Stimulated activated memory B cell treated with anti-CD40 and anti-IgM and Interleukin-4, amounts not matched to agents 10 μg/mL and 1 μg/mL and 100 μg/mL, for 72 hours (primary cell): ENCODE measurements at places on chromosomes 7 and 10.

DNA sequence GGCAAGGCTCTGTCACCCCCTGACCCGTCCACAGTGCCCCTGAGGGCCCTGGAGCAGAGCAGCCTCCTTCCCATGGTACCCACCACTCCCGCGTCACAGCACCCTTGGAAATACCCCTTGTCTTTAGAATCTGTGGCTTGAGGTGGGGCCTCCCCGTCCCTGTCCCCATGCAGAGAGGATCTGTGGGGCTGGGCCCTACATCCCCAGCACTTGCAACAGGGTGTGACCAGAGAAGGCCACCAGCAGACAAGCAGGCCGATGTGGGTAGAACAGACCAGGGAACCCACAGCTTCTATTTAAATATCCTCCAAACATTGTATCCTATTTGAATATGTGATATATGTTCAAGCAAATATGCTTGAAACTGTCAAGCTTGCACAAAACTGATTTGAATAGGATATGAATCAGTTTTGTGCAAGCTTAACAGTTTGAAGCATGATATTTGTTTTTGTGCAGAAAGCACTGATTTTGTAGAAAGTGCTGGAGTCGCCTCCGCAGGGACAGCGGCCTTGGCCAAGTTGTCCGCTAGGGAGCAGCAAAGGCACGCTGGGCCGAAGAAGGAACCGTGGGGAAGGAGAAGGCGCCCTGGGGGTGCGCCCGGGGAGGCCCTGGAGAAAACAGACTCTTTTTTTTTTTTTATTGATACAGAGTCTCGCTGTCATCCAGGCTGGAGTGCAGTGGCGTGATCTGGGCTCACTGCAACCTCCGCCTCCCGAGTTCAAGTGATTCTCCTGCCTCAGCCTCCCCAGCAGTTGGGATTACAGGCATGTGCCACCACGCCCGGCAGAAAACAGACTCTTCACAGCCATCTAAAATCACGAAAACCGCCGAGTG lies 2.2 kb downstream of the CFAP46 start:
- ATAC-seq, result peak; percentile 62

- no peak for ATAC-seq
Observed at GRCh38 chr10:88254091-88254490, 329.0 kb downstream of the RNLS start.

DNA sequence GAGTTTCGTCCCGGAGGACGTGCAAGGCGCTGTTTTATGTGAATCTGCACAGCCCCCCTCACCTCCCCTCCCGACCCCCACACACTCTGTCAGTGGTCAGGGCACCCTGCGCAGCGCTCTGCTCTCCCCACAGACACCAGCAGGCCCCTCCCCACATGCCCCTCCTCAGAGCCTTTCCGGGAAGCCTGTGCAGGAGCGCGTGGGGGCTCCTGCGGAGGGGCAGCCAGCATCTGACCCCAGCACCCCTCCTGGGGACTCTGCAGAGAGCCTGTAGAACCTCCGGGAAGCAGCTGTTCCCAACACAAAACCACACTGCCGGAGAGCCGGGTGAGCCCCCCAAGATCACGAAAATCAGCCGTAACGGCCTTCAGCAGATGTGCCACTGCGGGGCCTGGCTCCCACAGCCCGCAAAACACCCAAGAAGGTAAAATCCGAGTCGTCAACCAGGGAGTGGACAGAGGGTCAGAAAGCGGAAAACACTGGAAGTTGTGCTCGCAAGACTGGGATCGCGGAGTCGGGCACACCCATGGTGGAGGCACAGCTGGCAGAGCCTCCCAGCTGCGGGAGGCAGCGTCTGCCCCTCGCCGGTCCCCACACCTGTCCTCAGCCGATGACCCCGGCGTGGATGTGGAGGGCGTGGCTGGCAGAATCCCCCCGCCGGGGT lies 53.8 kb upstream of the PDGFA start:
- no peak for ATAC-seq

- ATAC-seq, result peak; percentile 54
Observed at GRCh38 chr7:91089382-91089963, 174.8 kb upstream of the FZD1 start.

GRCh38 chr10:4283846-4284610 lies 499.0 kb upstream of the KLF6 start:
- no peak for ATAC-seq

GRCh38 chr10:132382231-132382922 lies 14.6 kb upstream of the PWWP2B start:
- no peak for ATAC-seq

- no peak for ATAC-seq
Observed at GRCh38 chr7:158469396-158470051, 118.1 kb downstream of the PTPRN2 start.

DNA sequence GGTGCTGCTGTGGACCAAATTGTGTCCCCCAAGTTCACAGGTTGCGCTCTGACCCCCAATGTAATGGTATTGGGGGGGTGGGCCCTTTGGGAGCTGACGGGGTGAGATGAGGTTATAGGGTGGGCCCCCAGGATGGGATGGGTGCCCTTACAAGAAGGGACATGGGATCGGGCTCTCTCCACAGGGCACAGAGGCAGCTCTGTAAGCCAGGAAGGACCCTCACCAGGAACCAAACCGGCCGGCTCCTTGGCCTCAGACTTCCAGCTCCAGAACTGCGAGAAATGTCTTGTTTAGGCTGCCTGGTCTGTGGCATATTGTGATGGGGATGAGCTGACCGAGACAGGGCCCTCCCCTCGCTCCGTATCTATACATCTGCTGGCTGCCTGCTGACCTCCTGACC lies 25.7 kb upstream of the JAKMIP3 start:
- ATAC-seq, result no peak

- no peak for ATAC-seq
Observed at GRCh38 chr7:117048882-117049281, 95.6 kb downstream of the ST7 start.

DNA sequence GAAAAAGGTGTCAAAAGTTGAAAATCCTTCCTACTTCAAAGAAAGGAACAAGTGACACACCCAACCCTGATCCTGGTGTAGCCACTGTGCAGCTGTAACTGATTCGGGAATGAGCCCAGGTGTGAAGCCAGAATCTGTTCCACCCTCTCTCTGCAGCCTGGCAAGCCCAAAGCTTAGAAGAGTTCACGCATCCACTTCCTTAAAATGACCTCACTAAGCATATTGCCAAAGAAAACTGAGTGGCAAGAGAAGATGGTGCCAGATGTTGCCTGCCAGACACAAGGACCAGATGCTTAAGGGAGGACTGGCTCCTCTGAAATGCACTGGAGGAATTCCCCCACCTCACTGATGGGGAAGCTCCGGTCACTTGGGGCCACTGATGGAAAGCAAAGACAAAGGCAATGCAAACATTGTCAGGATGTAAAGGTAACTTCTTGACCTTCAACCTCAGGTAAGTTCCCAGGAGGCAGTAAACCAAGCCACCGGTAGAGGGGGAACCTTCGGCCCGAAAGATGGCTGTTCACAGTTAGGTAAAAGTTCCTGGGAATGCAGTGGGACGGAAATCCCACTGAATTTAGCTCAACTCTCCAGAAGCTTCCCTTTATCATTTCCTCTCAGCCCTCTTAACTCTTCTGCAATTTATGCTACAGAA lies 554.9 kb downstream of the KCNMA1 start:
- ATAC-seq, result no peak

DNA sequence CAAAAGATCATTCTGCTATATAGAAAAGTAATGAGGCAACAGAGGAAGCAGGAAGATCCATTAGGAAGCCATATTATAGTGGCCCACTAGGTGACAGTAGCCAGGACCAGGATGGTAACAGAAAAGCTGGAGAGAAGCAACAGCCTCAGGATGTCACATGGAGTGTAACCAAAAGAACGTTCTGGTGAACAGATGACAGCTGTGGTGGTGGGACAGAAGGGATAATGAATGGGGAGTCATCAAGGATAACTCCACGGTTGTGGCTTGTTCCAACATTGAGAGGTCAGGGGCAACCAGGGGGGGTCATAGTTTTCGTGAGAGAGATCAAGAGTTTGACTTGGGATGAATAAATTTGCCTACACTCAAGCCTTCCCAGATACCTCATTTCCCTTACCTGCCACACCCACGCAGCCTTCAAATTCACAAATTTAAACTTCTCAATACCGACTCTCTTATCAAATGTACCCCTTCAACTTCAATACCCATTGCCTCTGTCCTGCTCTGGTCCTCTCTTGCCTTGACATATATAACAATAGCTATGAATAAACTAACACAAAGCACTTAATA lies 9.3 kb downstream of the TBL2 start:
- ATAC-seq, result no peak

GRCh38 chr7:158473221-158473620 lies 114.4 kb downstream of the PTPRN2 start:
- ATAC-seq, result no peak

DNA sequence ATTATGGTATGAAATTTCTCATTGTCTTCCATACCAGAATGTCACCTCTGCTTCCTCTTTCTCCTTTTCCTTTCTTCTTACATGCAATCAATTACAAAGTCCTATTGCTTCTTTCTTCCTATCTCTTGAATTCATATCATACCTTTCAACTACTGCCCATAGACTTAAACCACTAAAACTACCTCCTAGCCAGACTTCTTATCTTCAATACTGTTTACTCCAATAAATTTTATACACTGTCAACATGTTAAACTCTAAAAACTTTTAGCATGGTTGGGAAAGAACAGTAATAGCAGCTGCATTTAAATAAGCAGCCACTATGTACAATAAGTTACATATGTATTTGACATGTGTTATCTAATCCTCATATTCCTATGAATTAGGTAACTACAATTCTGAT lies 34.9 kb downstream of the PCGF6 start:
- ATAC-seq, result no peak

GRCh38 chr7:100680576-100681271 lies 7.2 kb downstream of the GNB2 start:
- ATAC-seq, result no peak

- ATAC-seq, result peak; percentile 49
Observed at GRCh38 chr7:89232-90019, 102.9 kb upstream of the FAM20C start.

GRCh38 chr10:95278061-95278988 lies 12.5 kb downstream of the PDLIM1 start:
- no peak for ATAC-seq

- ATAC-seq, result no peak
Observed at GRCh38 chr10:132418527-132419416, 21.8 kb downstream of the PWWP2B start.

- no peak for ATAC-seq
Observed at GRCh38 chr10:14129770-14130169, 201.0 kb downstream of the FRMD4A start.

GRCh38 chr10:122798704-122799231 lies 46.9 kb downstream of the CUZD1 start:
- no peak for ATAC-seq

DNA sequence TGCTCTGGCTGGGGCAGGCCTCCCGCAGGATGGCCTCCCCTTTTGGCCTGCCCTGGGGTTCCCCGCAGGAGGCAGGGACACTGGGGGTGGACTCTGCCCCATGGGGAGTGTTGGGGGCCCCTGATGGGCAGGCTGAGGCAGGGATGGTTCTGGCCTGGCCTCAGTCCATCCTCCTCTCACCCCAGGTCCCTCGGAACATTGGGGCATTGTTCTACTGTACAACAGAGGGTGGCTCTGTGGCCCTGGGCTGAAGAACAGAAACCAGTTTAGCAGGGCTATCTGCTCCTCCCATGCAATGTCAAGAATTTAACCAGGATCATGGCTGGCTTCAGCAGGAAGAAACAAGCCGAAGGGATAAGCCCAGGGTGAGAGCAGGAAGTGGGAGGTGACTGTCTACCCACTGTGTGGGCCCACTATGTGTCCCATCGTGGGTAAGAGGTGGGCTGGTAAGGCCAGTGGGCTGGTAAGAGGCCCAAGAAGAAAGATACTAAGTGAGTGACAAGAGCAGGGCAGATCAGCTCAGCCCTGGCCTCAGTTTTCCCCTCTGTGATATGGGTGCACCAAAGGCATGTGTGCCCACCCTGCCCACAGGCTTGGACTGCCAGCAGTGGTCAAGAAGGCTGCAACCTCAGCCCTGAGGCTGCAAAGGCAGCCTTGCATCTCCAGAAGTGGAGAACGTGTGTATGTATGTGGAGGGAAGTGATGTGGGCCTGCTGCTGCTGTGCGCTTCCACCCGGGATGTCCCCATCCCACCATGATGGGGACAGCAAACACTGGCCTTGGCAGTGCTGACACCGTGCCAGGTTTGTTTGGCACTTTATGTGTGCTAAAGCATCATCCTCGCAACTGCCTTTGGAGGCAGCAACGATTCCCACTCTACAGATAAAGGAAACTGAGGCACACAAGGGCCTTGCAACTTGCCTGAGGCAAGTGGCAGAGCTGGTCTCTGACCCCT lies 138.9 kb downstream of the SH3PXD2A start:
- no peak for ATAC-seq

- no peak for ATAC-seq
Observed at GRCh38 chr10:103916254-103916653, 1.7 kb downstream of the STN1 start.

- ATAC-seq, result no peak
Observed at GRCh38 chr7:97697396-97697795, 34.5 kb upstream of the TAC1 start.

- ATAC-seq, result peak; percentile 61
Observed at GRCh38 chr10:68163735-68164134, 54.4 kb downstream of the MYPN start.

DNA sequence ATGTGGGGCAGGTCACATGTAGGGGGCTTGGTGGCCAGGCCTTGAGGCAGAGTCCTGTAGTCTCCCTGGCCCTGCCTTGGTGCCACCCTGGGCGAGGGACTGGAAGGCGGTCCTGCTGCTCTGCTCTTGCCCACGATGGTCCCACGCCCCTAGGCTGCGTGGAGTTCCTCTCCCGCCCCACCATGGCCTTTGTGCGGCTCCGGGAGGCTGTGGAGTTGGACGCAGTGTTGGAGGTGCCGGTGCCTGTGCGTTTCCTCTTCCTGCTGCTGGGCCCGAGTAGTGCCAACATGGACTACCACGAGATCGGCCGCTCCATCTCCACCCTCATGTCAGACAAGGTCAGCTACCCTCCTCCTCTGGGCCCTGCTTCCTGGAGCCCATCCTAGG lies 10.0 kb downstream of the FASTK start:
- no peak for ATAC-seq

DNA sequence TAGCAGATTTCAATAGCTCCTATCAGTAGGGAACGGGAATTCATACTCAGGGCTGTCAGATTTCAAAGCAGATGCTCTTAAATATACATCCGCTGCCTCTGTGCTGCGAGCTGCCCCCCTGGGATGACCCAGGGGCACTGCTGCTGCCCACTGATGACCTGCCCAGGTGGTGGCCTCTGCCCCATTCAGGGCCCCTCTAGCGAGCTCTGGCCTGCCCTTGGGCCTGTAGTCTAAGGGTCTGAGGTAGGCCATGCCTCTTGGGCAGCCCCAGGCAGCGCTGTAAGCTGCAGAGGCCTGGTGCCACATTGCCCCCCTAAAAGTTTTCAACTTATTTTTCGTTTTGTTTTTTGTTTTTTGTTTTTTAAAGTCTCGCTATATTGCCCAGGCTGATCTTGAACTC lies 50.6 kb upstream of the SH2B2 start:
- no peak for ATAC-seq

- no peak for ATAC-seq
Observed at GRCh38 chr7:47473499-47474210, 108.3 kb downstream of the TNS3 start.

- ATAC-seq, result no peak
Observed at GRCh38 chr10:43665054-43665453, 16.4 kb upstream of the ZNF32 start.

- no peak for ATAC-seq
Observed at GRCh38 chr10:124648738-124649137, 95.4 kb downstream of the FAM53B start.
